ENCODE measurements at places on chromosomes 3 and 15. TPM values are rescaled to one million over a fixed set of nuclear protein-coding genes. Genes with fewer than 3 reads are reported as not detected.

The WNT7A gene
- not detected for total RNA-seq

The SLC12A1 gene
- total RNA-seq: not detected

The TMEM207 gene
- not detected for total RNA-seq

The ISL2 gene
- total RNA-seq: 0.48 TPM

The KLF15 gene
- 1.9 TPM for total RNA-seq

The FOXL2NB gene
- 18.3 TPM for total RNA-seq

The PAQR5 gene
- 0.61 TPM for total RNA-seq

The FETUB gene
- total RNA-seq: not detected

The TLR9 gene
- total RNA-seq: not detected

The CAND2 gene
- 32.1 TPM for total RNA-seq

The CPNE9 gene
- not detected for total RNA-seq

The USP4 gene
- 27.4 TPM for total RNA-seq

The ECE2 gene
- total RNA-seq: not detected

The RAD51 gene
- 0.51 TPM for total RNA-seq

All from uterus (tissue), 4 donors.